Ovary (tissue), 10 donors: ENCODE measurements at places on chromosomes 3 and 15.

GRCh38 chr3:146037697-146038096, 123.3 kb downstream of the PLOD2 start:
- no peaks in the 10 kb centered on the region for H3K36me3 ChIP-seq
- DNase-seq: no peak
- H3K27me3 ChIP-seq: no peaks in the 10 kb centered on the region

GRCh38 chr3:193656445-193656844, 63.4 kb downstream of the OPA1 start:
- no peak for DNase-seq
- no peaks in the 10 kb centered on the region for H3K36me3 ChIP-seq
- no peaks in the 10 kb centered on the region for H3K4me1 ChIP-seq
- no peaks in the 10 kb centered on the region for H3K27me3 ChIP-seq
- H3K27ac ChIP-seq: no peak overlapping the region
- no peak overlapping the region for H3K4me3 ChIP-seq

GRCh38 chr3:12708584-12709192, 44.8 kb upstream of the RAF1 start:
- H3K4me1 ChIP-seq: no peaks in the 10 kb centered on the region
- H3K27ac ChIP-seq: no peak overlapping the region
- no peaks in the 10 kb centered on the region for H3K36me3 ChIP-seq
- peak; percentile 46 for DNase-seq
- H3K4me3 ChIP-seq: no peak overlapping the region

DNA sequence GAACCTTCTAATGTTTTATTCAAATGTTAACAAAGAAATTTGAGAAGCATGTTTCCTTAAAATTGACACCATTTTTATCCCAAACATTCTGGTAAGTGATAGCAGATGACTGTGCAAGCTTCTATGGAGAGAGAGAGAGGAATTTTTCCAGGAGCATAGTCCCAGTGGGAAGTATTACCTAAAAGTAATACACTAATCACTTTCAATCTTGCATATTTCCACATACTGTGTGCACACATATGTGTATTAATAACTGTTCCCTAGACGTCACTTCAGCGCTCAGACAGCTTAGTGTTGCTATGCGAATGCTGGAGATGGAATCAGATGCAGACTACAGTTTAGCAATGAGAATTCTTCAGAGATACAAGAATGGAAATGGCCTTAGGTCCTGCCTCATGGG, 424.3 kb upstream of the TPRG1 start:
- H3K27ac ChIP-seq: no peak overlapping the region
- no peaks in the 10 kb centered on the region for H3K36me3 ChIP-seq
- no peak overlapping the region for H3K4me3 ChIP-seq
- no peaks in the 10 kb centered on the region for H3K27me3 ChIP-seq

DNA sequence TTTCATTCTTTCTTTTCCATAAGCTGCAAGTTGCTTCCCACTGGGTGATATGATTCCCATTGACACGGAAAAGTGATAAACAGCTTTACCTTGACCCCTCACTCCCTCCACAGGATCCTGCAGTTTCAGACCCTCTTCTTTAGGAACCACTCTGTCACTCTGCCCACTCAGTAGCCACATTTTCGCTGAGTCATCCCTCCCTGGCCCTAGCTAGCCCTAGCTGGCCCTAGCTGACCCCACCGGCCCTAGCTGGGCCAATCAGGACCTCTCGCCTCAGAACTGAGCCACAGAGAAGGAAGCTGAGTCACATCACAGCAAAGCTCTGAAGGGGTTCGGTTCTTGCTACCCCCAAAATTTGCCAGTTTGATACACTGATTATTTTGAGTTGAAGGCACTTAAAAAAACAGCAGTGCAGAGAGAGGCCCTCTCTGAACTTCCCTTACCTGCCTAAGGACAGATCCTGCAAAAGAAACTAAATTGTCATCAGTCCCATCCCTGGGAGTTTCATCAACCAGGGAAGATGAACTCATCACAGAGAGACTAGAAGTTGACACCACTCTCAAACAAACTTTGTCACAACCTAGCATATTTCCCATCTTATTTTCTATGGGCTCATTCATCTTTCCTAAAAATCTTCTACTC, 233.5 kb upstream of the PROK2 start:
- no peaks in the 10 kb centered on the region for H3K27me3 ChIP-seq
- H3K4me3 ChIP-seq: no peak overlapping the region
- H3K27ac ChIP-seq: no peak overlapping the region
- DNase-seq: no peak
- H3K4me1 ChIP-seq: peaks cover 5% of the 10 kb centered on the region

GRCh38 chr3:385151-385550, 188.6 kb downstream of the CHL1 start:
- no peaks in the 10 kb centered on the region for H3K27me3 ChIP-seq
- H3K36me3 ChIP-seq: no peaks in the 10 kb centered on the region
- DNase-seq: no peak

- H3K4me1 ChIP-seq: peaks cover 2% of the 10 kb centered on the region
- H3K27ac ChIP-seq: peak overlapping the region; percentile 6
- no peaks in the 10 kb centered on the region for H3K36me3 ChIP-seq
- DNase-seq: no peak
- H3K4me3 ChIP-seq: peak overlapping the region; percentile 85
Observed at GRCh38 chr3:119676020-119676419, 1.2 kb downstream of the COX17 start.

- no peaks in the 10 kb centered on the region for H3K36me3 ChIP-seq
- peaks cover 5% of the 10 kb centered on the region for H3K4me1 ChIP-seq
- DNase-seq: no peak
Observed at GRCh38 chr15:75761446-75762356, 49.1 kb upstream of the CSPG4 start.

DNA sequence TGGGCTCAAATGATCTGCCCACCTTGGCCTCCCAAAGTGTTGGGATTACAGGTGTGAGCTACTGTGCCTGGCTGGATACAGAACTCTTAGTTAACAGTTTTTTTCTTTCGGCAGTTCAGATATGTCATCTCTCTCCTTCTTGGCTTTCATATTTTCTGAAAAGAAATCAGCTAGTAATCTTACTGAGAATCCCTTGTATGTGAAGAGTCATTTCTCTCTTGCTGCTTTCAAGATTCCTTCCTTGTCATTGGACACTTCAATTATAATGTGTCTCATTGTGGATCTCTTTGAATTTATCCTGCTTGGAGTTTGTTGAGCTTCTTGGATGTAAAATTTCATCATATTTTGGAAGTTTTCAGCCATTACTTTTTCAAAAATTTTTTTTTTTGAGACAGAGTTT, 17.0 kb downstream of the TRIM69 start:
- no peak for DNase-seq
- H3K4me3 ChIP-seq: no peak overlapping the region
- no peaks in the 10 kb centered on the region for H3K4me1 ChIP-seq
- no peak overlapping the region for H3K27ac ChIP-seq
- no peaks in the 10 kb centered on the region for H3K27me3 ChIP-seq
- no peaks in the 10 kb centered on the region for H3K36me3 ChIP-seq

DNA sequence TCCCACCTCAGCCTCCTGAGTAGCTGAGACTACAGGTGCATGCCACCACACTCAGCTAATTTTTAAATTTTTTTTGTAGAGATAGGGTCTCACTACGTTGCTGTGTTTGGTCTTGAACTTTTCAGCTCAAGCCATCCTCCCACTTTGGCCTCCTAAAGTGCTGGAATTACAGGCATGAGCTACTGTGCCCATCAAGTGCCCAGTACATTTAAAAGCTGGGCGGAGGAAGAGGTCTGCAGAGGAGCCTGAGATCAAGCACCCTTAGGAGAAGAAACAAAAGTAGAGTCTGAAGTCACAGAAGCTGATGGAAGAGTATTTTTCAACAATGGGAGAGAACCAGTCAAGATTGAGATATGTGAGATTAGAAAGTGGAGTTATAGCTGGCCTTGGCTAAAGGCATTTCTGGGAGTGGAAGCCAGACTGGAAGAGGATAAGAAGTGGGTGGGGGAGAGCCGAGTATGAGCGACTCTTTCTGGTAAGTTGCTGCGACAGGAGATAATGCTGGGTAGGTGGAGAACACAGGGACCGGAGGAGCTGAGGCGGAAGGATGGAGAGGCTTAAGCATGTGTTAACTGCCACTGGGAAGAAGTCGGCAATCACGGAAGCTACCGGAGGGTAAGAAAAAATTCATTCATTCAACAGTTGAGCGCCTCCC, 782 bp upstream of the IREB2 start:
- peaks cover 4% of the 10 kb centered on the region for H3K4me1 ChIP-seq
- no peaks in the 10 kb centered on the region for H3K27me3 ChIP-seq
- peak overlapping the region; percentile 97 for H3K4me3 ChIP-seq

- no peaks in the 10 kb centered on the region for H3K27me3 ChIP-seq
- peaks cover 27% of the 10 kb centered on the region for H3K4me1 ChIP-seq
- peak overlapping the region; percentile 65 for H3K27ac ChIP-seq
- peak; percentile 84 for DNase-seq
- H3K4me3 ChIP-seq: peak overlapping the region; percentile 37
Observed at GRCh38 chr15:42581272-42581730, 5.9 kb downstream of the STARD9 start.

- no peaks in the 10 kb centered on the region for H3K27me3 ChIP-seq
- H3K4me3 ChIP-seq: no peak overlapping the region
- H3K36me3 ChIP-seq: no peaks in the 10 kb centered on the region
- H3K27ac ChIP-seq: no peak overlapping the region
Observed at GRCh38 chr3:61451841-61452240, 109.5 kb upstream of the PTPRG start.

DNA sequence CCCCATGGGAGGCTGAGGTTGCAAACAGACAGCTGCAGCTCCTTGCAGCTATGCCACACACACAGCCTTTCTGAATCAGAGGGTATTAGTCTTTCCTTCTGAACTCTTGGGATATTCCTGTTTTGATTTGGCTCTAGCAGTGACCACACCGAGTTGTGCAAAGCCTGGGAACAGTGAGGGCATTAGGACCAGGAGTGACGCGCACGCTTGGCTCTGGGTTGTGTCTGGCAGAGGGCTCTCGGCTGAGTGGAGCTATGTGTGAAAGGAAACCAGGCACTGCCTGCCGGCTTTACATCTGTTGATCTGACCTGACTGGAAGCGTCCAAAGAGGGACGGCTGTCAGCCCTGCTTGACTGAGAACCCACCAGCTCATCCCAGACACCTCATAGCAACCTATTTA, at the start of gene GALNT15:
Gene GALNT15, plus strand, starts transcription at position 292 of the 400 bp plus-strand sequence. CDS start 472 bp downstream, outside the sequence.
- H3K4me1 ChIP-seq: peaks cover 14% of the 10 kb centered on the region
- H3K4me3 ChIP-seq: peak within 1 kb of the TSS; percentile 38
- DNase-seq: peak; percentile 87
- H3K36me3 ChIP-seq: no peaks in the 10 kb centered on the region
- H3K27me3 ChIP-seq: no peaks in the 10 kb centered on the region

GRCh38 chr3:116929505-116930222, 220.1 kb downstream of the TUSC7 start:
- DNase-seq: no peak
- H3K4me1 ChIP-seq: no peaks in the 10 kb centered on the region
- no peak overlapping the region for H3K4me3 ChIP-seq

DNA sequence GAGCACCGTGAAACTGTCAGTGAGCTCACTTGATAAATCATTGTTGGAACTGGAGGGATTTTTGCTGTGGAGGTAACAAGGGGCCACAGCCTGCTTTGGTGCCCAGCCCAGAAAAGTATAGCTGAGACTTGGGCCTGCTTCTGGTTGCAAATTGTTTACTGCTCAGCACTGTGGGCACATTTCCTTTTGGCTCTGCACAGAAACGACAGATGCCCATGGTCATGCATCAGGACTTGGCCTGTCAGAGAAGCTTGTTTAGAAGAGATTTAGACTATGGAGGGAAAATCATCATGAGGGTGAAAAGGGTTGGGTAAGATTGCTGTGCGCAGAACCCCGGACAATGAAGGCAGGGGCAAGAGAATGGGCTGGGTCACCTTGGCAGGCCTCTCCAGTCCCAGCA, 286.1 kb upstream of the CTNNB1 start:
- no peaks in the 10 kb centered on the region for H3K27me3 ChIP-seq
- no peaks in the 10 kb centered on the region for H3K36me3 ChIP-seq
- DNase-seq: no peak
- H3K27ac ChIP-seq: no peak overlapping the region
- no peaks in the 10 kb centered on the region for H3K4me1 ChIP-seq

- H3K27ac ChIP-seq: no peak overlapping the region
- H3K36me3 ChIP-seq: no peaks in the 10 kb centered on the region
- DNase-seq: no peak
Observed at GRCh38 chr3:150458001-150458400, 49.9 kb downstream of the TSC22D2 start.

DNA sequence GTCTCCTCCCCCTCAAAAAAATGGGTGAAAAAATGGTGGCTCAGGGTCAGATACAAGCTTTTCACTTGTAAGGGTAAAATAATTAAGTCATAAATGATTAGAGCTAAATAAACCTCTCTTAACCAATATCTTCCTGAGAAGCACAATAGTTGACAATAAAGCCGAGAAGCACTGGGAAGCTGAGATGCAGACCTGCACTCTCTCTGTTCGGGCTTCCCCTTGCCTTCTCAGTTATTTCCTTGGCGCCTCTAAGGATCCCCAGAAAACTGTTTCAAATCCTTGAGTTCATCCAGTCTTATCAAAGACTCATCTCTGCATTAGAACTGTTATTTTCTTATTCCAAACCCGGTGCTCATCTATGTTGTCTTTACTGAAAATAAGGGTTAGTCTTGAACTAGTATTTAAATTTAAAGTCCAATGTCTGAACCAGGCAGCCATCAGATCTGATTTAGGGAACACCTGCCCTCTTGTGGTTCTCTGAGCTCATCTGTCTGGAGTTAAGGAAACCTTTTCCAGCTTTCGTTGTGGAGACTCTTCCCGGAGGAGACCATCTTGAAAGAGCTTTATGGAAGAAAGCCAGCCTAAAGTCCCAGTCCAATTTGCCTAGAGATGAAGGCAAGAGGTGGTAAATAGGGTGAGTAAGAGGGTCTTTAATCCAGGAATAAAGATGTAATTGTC, 256.4 kb upstream of the MCTP2 start:
- no peak overlapping the region for H3K4me3 ChIP-seq
- H3K27me3 ChIP-seq: no peaks in the 10 kb centered on the region

DNA sequence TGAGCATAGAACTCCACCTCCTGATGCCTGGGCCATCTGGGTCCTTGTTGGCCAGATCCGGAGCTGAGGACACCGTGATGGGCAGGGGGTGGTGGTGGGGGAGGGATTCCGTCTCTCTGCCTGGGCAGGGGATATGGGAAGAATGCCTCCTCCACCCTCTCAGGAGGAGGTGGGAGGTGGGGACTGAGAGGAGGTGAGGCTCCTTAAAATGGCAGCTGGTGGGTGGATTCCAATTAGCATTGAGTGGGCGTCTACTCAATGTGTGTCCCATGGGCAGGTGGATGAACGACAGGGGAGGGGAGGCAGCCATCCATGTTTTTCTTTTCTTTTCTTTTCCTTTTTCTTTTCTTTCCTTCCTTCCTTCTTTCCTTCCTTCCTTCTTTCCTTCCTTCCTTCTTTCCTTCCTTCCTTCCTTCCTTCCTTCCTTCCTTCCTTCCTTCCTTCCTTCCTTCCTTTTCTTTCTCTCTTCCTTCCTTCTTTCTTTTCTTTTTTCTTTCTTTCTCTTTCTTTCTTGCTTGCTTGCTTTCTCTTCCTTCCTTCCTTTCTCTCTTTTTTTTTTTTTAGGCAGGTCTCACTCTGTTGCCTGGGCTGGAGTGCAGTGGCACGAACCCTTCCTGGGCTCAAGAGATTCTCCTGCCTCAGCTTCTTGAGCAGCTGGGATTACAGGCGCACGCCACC, 5.0 kb downstream of the SLC28A1 start:
- no peaks in the 10 kb centered on the region for H3K36me3 ChIP-seq
- H3K4me1 ChIP-seq: peaks cover 6% of the 10 kb centered on the region
- H3K27me3 ChIP-seq: no peaks in the 10 kb centered on the region
- DNase-seq: no peak
